ENCODE measurements at places on chromosomes 5 and 9.
A peak's percentile ranks its signal among the peaks of the same experiment; 100 is the strongest.

- DNase-seq = no peak
Observed at GRCh38 chr5:148828511-148829247, 2.3 kb downstream of the ADRB2 start.

DNA sequence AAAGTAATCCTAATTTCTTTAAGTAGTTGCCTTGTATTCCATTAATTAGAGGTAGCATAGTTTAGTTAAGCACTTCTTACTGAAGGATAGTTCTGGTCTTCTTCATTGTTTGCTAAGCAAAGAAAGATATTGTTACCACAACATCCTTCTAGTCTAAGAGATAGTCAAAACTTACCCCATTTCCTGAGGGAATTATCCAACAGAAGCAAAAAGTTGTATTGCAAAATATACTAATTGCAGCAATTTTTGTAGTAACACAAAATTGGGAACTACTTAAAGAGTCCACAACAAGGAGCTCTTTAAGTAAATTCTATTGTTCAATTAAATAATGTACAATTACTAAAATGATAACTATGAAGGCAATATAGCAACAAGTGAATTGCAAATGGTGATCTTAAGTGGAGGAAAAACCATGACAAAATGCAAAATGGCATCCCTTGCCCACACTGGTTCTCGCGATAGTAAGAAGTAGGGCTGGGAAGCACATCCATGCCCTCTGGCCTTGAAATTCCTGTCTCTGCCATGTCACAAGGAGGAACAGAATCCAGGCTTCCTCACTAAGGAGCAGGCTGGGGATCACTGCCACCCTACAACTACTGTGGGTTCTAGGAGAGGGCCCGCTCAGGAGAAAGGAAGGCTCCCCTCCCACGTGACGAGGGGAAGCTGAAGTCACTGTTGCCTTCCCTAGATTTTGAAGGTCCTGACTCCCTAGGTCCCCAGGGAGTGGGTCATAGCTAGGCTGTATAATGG is 23.3 kb upstream of the MEGF9 start:
- DNase-seq = no peak

- DNase-seq = no peak
Observed at GRCh38 chr5:181087309-181087708, 43.7 kb downstream of the OR2V1 start.

DNA sequence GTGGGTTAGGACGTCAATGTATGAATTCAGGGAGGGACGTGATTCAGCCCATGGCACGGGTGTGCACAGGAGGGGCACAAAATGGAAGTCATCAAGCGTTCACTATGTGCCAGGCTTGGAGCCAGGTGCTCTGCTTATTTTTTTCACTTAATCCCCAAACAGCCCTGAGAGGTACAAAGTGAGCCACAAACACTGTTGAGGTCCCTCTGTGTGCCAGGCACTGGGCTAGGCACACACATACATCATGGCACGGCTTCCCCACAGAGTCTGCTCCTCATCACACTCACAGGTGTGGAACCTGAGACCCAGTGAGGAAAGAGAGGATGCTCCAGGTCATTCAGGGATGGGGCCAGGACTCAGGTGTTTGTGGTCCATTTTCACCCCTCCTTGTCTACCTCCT is 68.1 kb downstream of the GALNT12 start:
- DNase-seq = no peak

- peak; percentile 71 for DNase-seq
Observed at GRCh38 chr5:170100066-170100943, 5.4 kb upstream of the FOXI1 start.

DNA sequence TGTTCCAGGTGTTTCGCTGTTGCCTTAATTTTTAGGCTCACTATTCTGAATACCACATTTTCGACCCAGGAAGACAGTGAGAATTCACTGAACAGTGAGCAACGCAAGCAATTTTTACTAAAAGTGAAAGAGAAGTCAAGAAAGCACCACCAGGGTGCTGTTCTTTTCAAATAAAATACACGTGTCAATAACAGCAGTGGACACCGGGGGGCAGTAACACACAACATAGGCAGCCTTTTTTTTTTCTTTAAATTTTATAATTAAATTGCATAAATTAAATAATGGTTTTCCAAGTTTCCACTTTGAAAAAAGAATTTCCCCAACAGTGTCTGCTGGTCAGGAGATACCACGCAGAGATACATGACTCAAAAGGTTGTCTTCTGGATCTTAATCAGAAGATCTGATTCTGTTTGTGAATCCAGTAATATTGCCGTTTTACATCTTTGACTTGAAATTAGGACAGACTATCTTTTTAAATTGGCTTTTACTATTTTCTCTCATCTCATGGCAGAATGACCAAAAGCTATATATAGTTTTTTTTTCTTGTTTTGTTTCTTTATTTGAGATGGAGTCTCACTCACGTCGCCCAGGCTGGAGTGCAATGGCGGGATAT is 47.1 kb upstream of the SH3GL2 start:
- peak; percentile 30 for DNase-seq

- DNase-seq = no peak
Observed at GRCh38 chr5:159746707-159747106, 169.6 kb upstream of the ADRA1B start.

DNA sequence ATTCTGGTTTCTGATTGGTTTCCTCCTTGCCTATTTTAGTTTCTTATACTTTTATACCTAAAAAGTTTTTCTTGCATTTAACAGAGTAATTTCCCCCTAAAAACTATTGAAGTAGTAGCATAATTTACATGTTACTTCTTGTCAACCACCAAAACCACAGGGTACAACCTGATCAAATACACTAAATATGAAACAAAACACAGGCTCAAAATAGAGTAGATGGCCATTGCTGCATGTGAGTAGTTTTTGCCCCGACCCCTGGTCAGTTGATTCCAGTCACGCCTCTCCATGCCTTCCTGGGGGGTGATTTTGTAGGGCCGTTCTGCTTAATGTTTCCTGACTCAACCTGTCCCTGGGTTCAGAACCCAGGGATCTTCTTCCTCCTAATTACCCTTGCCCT is 101.8 kb downstream of the TLE4 start:
- DNase-seq = no peak

DNA sequence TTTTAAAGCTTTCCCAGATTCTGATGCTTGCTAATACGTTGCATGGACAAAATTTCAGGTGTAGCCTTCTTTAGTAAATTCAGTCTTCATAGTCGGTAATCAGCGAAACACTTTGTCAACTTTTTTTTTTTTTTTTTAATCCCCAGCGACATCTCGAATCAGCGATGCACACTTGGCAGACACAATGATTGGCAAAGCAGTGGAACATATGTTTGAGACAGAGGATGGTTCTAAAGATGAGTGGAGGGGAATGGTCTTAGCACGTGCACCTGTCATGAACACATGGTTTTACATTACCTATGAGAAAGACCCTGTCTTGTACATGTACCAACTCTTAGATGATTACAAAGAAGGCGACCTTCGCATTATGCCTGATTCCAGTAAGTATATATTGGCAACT is 66.8 kb upstream of the NXNL2 start:
- no peak for DNase-seq

- no peak for DNase-seq
Observed at GRCh38 chr9:35996358-35996970, 38.5 kb upstream of the OR2S2 start.

DNA sequence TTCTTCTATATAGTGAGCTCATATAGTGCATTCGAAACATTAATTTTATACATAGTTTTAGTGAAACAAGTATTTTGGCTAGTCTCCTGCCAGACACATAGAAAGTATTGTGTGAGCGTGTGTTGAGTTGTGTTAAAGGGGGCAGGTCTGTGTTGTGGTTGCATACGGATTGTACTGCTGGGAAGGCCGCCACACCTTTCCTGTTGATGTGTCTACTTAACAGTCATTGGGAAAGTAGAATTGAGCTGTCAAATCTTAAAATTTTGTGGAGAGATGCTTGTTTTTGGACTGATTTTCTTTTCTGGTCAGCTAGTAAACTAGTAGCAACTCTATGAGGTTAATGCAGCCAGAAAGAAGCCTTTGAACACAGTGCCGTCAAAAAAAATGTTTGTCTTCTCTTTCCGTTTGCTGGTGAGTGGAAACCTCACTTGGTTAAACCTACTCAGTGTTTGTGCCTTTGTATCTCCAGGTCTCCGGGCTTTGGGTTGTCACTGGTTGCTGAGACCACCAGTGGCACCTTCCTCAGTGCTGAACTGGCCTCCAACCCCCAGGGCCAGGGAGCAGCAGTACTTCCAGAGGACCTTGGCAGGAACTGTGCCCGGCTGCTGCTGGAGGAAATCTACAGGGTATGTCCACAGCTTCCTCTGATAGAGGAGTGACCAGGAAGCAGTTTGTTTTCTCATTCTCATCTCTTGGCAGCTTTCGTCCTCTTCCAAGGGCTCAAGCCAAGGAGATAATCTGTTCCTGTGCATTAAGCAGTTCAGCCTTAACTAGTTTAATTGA is 51.5 kb downstream of the RCL1 start:
- no peak for DNase-seq

GRCh38 chr5:78108564-78108963 is 185.9 kb downstream of the AP3B1 start:
- DNase-seq = no peak

- DNase-seq = no peak
Observed at GRCh38 chr5:5316334-5316733, 106.1 kb upstream of the ICE1 start.

- DNase-seq = peak; percentile 25
Observed at GRCh38 chr9:121557581-121558447, 58.2 kb upstream of the GGTA1 start.

DNA sequence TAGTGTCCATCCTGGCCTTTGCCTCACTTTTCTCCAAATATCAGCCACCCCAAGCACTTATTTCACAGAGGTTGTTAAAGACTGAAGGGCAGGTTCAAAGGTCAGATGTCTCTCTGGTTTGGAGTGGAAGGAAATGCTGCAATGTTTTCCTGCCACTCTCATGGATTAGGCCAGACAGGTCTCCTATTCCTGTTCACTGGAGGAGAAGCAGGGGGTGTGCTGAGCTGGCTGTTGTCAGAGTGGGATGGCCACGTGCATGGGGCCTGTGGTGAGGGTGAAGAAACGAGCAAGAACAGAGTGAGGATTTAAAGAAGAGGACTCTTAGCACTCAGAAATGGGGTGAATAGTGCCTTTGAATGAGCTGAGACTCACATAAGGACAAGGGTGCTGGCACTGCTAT is 6.7 kb downstream of the TMEM8B start:
- DNase-seq = no peak

DNA sequence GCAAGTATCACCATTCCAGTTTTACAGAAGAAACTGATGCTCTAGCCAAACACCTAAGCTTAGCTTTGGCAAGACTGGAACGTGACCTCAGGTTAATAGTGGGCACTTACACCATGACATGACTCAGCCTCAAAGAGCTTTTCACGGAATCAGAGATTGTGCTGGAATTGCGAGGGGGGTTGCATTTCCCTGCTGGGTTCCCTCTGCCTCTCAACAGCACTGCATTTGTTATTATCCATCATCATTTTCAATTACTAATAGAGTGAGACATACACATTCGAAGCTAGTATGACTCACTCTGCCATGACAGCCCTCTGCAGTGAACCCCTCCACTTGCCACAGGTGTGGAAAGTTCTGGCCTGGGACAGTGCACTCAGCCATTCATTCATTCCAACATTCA is 8.0 kb downstream of the SPOCK1 start:
- no peak for DNase-seq

- no peak for DNase-seq
Observed at GRCh38 chr9:19379697-19380046, 364 bp downstream of the RPS6 start.

DNA sequence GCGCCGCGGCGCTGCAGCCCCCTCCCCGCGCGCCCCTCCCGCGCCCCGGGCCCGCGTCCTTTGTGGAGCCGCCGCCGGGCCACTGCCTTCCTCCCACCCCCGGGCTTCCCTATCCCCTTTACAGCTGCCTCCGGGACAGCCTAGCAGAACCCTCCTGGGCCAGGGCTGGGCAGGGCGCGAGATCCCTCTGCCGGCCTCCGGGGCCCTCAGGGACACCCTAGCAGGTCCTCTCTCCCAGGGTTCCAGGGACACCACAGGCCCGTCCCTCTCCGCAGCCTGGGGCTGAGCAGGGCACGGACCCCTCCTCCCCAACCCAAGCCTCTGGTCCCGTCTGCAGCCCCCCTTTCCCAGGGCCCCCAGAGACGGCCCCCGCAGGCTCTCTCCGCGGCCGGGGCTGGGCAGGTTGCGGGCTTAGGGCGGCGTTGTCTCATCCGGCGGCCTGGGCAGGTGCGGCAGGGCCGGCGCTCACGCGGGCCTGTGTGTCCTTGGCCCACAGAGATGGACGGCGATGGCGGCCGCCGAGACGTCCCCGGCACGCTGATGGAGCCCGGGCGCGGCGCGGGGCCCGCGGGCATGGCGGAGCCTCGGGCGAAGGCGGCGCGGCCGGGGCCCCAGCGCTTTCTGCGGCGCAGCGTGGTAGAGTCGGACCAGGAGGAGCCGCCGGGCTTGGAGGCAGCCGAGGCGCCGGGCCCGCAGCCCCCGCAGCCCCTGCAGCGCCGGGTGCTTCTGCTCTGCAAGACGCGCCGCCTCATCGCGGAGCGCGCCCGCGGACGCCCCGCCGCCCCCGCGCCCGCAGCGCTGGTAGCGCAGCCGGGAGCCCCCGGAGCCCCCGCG is 710 bp downstream of the WNK2 start:
- DNase-seq = no peak

- DNase-seq = no peak
Observed at GRCh38 chr5:1840741-1841521, 39.7 kb downstream of the NDUFS6 start.

- DNase-seq = no peak
Observed at GRCh38 chr5:54695198-54695966, 177.8 kb downstream of the SNX18 start.

DNA sequence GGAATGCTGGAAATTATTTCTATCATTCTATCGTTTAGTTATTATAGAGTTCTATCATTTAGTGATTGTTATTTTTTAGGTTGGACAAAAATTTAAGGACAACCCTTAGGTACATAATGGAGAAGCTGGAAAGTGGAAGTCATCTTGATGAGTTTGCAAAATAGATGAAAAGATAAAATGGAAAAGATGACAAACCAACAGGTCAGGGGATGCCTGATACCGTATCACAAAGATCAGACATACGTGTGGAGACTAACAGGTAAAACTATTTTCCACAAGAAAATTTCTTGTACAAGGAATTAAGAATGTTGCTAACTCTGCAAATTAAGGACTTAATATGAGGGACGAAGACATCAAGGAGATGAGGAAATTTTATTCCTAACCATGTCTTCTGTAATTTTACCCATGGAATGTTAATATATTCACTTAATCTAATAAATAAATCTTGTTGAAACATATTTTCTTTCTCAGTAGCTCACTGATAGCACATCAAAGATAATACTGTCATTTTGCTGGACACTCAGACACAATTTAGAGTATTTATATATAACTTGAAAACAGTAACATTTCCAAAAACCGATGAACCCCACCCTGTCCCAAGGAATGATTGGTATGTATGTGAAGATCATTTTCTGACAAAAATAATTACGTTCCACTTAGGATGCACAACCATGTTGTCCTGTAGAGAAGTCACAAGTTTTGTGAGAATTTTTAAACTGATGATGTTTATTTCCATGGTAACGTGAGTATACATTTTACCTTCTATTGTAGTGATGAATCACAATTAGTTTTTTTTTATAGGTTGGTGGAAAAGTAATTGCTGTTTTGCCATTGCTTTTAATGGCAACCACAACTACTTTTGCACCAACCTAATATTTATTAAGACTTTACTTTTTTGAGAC is 2.6 kb downstream of the LURAP1L start:
- DNase-seq = no peak

All from stimulated activated naive CD8-positive, alpha-beta T cell treated with anti-CD3 and anti-CD28 coated beads, Interleukin-15, Interleukin-2, amounts not matched to agents 100 U/mL and 50 U/mL, for 24 hours (primary cell).